ENCODE measurements at places on chromosomes 2 and 18.

- DNase-seq: no peak
Observed at GRCh38 chr2:106812841-106813240, 73.1 kb downstream of the ST6GAL2 start.

GRCh38 chr2:21004181-21004572 lies 39.7 kb downstream of the APOB start:
- DNase-seq: no peak

GRCh38 chr2:216804357-216805350 lies 55.2 kb downstream of the TNP1 start:
- DNase-seq: no peak

DNA sequence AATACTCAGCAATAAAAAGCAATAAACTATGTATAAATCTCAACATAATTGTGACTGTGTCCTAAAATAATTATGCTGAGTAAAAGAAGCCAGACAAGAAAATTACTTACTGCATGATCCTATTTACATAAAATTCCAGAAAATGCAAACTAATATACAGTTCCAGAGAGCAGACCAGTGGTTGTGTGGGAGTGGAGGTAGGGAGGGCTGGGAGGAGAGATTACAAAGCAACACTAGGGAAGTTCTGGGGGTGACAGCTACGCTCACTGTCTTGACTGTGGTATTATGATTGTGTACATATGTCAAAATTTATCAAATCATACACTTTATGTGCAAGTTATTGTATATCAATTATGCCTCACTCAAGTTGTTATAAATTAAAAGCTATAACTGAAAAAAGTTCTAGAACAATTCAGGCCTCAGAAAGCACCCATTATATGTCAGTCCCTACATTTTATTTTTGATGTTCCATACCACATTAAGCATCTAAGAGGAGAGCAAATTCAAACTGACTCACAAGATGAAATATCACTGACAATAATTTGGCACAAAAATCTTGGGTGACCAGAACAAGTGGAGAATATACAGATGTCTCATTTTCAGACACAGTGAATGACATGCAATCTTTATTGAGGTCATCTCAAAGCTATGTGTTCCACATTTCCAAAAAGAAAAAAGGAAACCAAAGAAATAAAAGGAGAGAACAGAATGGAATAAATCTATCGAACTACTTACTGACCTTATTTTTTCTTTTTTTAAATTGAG lies 85.1 kb downstream of the ANTXR1 start:
- DNase-seq: no peak

DNA sequence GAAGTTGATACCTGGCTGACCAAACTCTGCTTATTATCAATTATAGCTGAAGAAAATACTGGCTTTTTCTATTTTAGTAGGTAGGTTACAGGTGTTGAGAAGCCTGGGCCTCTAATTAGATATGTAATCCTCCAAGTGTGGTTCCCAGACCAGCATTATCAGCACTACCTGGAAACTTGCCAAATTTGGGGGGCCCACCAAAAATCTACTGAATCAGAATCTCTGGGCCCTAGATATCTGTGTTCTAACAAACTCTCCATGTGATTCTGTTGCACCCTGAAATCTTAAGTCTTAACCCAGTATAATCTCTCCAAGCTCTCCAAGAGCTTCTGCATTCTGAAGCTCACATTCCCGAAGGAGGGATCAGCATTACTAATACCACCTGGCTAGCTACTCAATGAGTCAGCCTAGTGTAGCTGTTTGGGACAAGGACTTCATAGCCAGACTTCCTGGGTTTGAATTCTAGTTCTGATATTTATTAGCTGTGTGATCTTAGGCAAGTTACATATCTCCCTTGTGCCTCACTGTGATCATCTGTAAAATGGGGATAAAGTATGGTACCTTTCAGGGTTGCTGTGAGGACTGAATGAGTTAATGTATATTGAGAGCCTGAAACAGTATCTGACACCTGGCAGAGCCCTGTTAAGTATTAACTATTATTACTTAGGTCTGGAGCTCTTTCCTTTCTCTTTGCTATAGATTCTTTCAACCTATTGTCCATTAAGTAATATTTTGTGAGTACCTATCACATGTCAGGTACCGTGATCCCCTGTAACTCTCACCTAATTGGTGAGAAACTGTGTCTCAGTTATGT lies 94.1 kb upstream of the CD302 start:
- DNase-seq: no peak

DNA sequence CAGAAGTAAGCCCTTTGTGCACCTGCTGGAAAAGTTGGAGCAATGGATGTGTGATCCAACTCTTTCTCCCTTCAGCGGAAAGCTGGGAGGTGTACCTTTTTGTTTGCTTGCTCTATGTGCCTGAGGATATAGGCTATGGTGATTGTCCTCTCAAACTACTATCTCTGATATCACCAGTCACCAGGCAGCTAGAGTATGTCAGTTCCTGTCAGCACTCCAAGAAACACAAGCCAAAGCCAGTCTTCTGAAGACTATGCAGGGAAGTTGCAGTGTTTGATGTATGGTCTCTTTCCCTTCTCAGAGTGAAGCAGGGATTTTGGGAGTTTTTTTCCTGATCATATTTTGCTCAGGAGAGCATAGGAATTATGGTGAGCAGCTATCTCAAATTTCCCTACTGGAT lies 146.4 kb downstream of the PTH2R start:
- DNase-seq: no peak

- no peak for DNase-seq
Observed at GRCh38 chr18:75212751-75213090, 2.1 kb downstream of the TSHZ1 start.

- DNase-seq: no peak
Observed at GRCh38 chr2:110747522-110748488, 15.4 kb downstream of the ACOXL start.

DNA sequence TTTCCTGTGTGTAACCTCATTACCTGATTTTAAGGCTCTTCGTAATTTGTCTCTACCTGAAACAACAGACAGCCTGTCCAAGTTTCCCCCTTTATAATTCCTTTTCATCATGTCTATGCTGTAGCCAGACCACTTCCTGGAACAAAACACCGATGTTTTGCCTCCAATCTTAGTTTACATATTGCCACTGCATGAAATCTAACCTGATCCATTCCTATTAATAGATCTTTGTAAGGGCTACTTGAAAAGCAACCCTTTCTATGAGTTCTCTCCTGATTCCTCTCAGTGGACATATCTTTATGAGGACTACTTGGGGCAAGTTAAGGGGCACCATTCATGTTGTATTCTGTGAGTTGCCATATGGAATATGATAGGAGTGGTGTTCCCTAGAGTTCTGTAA lies 30.9 kb downstream of the ZNF638 start:
- no peak for DNase-seq

DNA sequence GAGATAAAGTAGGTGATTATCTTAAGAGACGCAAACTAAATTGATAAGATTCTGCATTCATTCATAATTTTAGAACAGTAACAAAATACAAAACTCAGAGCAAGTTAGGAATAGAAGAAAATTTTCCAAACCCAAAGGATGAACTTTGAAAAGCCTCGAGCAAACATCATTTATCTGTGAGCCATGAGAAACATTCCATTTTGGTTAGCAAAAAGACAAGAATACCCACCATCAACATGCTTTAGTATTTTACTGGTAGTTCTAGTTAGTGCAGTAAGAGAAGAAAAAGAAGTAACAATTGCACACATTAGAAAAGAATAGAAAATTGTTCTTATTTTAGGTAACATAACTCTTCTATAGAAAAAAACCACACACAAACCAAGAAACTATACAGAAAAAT lies 291.3 kb upstream of the TCF4 start:
- no peak for DNase-seq

- no peak for DNase-seq
Observed at GRCh38 chr18:72155327-72155726, 388.8 kb downstream of the CBLN2 start.

GRCh38 chr18:64240316-64240715 lies 91.4 kb upstream of the LINC00305 start:
- DNase-seq: no peak

DNA sequence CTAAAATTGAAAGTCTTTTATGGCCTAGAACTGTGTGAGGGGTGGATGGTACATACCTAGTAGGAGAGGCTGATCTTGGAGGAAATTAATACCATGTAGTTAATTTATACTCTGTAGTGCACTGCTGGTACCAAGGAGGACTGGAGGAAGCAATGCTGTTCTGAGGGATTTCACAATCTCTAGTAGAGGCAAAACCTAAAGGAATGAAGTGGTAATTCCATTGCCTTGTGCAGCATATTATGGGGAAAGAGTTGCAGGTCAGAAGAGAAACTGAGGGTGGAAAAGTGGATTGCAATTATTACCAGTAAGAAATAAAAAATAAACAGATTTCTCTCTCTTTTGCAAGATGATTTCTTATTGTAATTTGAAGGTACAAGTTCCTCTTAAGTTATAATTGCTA lies 2.2 kb downstream of the ABI2 start:
- DNase-seq: no peak

GRCh38 chr18:60163622-60164021 lies 209.0 kb downstream of the MC4R start:
- no peak for DNase-seq

DNA sequence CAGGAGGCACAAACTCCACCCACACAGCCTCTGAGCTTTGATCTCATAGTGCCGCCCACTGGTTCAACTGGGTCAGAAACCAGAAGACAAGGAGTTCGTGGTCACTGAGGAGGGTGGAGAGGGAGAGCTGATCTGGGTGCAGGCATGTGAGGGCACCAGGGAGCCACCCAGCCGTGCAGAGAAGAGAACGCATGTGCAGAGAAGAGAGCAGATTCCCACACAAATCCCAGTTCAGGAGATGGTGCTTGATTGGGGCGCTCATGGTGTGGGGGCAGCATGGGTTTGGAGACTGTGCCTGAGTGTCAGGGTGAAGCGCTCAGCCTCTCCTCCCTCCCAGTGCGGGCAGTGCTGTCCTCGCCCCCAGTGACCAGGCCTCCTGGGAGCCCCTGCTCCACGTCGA lies 375.2 kb upstream of the MYT1L start:
- DNase-seq: no peak

GRCh38 chr2:56682397-56682760 lies 498.6 kb downstream of the CCDC85A start:
- no peak for DNase-seq

GRCh38 chr2:151862700-151863099 lies 34.5 kb upstream of the ARL5A start:
- DNase-seq: no peak

DNA sequence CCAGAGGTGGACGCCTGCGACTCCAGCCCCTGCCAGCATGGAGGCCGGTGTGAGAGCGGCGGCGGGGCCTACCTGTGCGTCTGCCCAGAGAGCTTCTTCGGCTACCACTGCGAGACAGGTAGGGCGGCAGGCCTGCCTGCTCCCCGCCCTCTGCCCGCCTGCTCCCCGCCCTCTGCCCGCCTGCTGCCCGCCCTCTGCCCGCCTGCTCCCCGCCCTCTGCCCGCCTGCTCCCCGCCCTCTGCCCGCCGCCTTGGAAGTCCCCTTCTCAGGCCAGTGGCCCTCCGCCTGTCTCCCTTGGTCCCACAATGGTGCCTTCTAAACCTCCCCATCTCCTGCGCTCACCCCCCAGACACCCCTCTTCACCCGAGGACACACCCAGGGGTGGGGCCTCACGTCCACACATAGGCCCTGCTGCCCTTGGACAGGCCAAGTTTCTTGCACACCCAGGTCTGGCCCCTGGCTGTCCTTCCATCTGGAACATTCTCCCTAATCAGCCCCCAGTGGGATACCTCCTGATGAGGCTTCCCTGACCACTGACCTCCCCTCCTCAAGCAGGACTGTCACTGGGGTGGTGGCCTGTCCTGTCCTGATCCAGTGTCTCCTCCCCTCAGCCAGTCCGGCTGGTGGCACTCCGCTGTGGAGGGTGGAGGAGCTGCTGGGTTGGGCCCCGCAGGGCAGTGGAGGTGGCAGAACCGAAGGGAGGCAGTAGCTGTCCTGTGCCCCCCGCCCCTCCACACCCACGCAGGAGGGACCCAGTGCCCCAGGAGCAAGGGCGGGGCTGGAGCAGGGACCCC lies 37.9 kb downstream of the MTERF4 start:
- DNase-seq: peak; percentile 64

DNA sequence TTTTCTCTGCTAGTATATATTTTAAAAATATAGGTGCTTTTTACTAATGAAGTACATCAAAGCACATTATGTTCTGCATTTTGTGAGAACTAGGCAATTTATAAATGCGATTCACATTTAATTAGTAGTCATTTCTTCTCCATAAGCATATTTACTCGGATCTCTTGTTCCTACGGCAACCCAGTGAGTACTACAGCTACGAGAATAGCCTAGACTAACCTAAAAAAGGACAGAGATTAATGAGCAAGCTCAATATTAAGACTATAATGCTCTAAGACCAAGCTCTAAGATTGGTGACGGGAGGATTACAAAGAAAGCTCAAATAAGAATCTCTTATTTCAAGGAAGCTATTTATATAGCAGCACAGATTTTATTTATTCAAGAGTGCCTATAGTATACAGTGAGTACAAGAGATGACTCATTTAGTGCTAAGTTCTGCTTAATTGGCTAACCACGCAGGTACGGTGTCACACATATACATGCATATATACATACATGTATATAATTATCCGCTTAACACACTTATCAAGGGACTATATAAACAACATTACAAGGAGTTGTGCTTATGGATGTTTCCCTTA lies 364.7 kb downstream of the GPD2 start:
- no peak for DNase-seq

GRCh38 chr18:61542596-61542995 lies 209.4 kb downstream of the CDH20 start:
- no peak for DNase-seq
